ENCODE measurements at places on chromosomes 6 and 20.

DNA sequence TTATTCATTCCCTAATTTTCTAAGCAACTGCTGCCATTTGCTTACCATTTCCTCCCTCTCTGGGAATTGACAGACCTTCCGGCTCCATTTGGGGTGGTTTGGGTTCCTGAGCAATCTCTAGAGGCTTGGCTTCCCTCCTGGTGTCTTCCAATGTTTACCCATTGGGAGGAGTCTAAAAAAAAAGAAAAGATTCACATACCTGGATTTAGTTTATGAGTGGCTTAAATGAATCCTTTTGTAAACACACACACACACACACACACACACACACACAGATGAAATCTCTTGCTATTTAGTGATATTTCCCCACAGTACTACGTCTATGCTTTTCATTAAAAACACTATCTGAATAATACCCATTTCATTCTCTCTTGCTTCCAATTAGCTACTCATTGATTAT, 48.3 kb upstream of the TRAF3IP2 start:
- no peak for DNase-seq

GRCh38 chr20:36098364-36098763, 56.2 kb upstream of the EPB41L1 start:
- no peak for DNase-seq

- no peak for DNase-seq
Measured at GRCh38 chr6:143612186-143612585, 65.6 kb upstream of the PHACTR2 start.

DNA sequence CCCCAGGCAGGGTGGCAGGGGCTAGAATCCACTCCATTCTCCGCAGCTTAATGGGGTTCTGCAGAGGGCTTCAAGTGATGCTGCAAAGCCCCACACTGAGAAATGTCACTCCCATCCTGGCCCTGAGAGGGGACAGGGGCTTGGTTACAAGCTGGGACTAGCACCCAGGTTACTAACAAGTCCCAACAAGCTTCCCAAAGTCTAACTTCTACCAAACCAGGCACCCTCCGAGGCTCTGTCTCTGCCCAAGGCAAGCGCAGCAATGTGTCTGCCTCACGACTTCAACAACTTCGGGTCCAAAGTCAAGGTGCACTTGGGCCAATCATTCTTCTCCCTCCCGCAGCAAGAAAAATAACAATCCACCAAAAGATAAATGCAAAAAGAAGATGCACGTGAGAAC, 45.6 kb downstream of the NFATC2 start:
- DNase-seq = no peak

- DNase-seq = no peak
Measured at GRCh38 chr6:69973138-69973537, 106.8 kb downstream of the COL19A1 start.

GRCh38 chr6:116027801-116028200, 32.9 kb downstream of the FRK start:
- no peak for DNase-seq

DNA sequence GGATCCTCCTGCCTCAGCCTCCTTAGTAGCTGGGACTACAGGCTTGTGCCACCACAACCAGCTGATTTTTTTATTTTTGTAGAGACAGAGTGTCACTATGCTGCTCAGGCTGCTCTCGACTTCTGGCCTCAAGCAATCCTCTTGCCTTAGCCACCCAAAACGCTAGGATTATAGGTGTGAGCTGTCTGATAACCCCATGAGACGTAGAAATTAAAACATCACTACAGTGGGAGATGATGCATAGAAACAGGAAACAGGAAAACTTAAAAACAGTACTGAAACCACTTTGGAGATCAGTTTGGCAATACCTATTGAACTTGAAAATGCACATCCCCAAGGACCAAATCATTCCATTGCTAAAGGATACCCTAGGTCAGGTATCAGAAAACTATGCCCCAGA, 10.8 kb downstream of the SENP6 start:
- DNase-seq = no peak

GRCh38 chr6:75643173-75643572, 41.5 kb downstream of the SENP6 start:
- no peak for DNase-seq

DNA sequence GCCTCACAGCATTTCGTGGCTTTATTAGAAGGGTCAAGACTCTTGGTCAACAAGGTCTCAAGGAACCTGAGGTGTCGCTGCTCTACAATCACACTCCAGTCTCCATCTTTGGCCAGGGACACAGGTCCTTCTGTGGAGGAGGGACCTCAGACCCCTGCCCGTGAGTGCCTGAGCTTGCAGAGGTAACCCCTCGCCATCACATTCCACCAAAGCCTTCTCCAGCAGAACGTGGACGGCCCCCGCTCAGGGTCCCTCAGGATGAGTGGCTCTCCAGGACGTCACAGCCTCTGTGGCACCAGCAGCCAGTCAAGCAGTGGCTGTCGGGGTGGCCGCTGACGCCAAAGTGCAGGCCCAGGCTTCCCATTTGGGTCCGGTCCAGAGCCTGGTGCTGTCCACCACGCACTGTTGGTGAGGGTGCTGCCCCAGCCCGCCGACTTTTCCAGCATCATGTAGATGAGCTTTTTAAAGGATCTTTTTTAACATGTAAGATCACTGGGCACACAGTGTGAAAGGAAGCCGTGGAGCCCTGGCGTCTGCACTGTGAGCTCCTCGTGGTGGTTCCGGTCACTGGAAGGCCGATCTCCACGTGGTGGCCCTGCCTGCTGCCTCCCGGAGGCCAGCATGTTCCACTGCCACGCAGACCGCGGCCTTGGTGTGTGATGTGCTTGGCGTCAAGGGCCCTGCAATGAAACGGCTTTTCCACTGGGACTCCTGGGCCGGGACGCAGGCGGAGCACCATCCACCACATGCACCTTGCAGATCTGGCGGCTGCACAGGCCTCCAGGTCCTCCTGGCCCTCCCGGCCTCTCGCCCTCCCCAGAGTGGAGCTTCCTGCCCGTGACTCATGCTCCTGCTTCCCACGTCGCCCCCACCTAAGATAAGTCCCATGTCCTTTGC, 8.3 kb upstream of the KIF25 start:
- DNase-seq = no peak

GRCh38 chr20:57881466-57882385, 171.9 kb upstream of the PMEPA1 start:
- no peak for DNase-seq

DNA sequence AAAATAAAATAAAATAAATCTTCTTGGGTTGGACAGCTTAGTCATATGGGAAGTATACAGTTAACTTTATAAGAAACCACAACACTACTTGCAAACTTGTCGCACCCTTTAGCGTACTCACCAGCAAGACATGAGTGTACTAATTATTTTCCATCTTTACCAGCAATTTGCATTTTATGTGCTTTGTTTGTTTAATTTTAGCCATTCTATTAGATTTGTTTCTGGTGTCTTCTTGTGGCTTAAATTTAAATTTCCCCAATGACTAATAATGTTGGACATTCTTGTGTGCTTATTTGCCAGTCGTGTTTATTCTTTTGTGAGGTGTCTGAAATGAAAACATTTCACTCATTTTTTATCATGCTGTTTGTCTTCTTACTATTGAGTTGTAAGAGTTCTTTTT, 1172.2 kb upstream of the CITED2 start:
- no peak for DNase-seq

GRCh38 chr6:79610306-79611009, 20.7 kb upstream of the SH3BGRL2 start:
- no peak for DNase-seq

DNA sequence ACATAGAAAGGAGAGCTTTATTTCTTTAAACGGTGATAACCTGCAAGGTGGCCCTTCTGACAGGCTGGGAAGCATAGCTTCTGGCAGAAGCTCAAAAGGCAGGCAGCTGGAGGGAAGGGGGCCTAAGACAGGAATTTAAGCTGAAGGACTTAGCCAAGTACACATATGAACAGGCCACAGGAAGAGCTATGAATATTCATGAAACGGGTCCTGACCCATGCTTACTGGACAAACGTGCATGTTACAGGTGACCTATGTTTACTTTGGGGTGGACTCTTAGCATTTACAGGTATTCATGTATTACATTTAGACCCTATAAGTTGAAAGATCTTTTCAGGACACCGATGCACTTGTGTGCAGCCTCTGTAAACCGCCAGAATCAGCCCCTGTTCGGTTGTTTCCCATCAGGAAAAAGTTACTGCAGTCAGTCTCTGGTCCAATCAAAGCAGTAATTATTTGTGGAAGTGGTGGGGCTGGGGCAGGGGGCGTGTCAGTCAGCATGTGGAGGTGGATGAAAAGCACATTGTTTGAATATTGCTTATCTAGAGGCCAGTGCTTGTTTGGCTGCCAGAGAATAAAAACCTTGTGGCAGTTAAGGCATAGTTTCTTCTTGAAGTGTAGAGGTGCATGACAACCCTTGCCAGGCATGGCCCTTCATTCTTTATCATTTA, 2.9 kb upstream of the GZF1 start:
- DNase-seq = no peak
